ENCODE measurements at places on chromosomes 7 and 10.

GRCh38 chr10:132866601-132867381 is 75.6 kb downstream of the CFAP46 start:
- DNase-seq = no peak

DNA sequence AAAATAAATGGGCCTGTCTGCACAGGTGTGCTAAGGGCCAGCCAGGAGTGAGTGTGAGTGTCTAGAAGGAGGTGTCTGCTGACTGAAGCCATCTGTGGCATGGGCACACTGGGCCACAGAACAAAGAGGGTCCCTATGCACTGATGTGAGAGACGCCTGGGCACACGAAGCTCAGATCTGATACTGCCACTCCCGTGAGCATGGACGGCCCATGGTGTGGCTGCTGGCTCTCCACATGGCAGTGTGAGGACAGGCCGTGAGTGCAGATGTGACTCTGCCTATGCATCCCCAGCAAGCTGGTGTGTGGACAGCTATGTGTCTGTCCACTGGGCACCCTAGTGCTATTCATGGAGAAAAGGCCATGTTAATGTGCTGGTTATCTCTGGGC is 12.8 kb upstream of the MYL7 start:
- no peak for DNase-seq

GRCh38 chr7:30223896-30224295 is 60.5 kb upstream of the ZNRF2 start:
- no peak for DNase-seq

DNA sequence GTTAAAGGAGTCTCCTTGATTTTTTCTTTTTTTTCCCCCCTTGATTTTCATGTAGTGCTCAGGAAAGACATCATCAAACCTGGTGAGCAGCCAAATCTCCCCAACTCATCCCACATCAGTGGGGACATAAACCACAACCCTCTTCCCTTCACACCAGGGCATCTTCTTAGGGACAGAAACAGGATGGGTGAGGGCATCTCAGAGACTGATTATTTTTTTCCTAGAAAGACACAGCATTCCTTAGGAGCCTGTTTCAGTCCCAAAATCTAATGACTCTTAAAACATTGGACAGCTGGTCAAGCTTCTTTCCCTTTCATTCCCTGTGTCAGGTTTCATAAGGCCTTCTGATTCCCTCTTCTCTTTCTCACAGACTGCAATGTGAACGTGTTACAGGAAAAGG is 31.5 kb upstream of the GSAP start:
- no peak for DNase-seq

DNA sequence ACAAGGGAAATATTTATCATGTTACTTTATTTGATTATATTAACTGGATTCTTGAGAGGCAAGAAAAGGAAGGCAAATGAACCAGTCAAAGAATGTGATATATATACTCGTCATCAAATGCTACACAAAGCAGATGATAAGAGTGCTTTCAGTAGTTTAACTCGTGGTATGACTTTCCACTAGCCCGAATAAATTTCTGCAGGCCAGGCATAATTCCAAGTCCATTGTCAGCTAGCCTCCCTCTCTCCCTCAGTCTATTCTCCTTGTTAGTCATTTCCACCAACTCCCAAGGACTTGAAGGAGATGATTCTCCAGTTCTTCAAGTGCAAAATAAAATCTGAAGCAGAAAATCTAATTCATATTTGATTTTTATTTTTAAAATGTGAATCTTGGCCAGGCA is 190.5 kb downstream of the GLI3 start:
- no peak for DNase-seq

- DNase-seq = no peak
These were observed 39.4 kb downstream of the KCTD7 start for GRCh38 chr7:66668112-66668511.

- DNase-seq = no peak
These were observed 51.8 kb upstream of the TRIL start for GRCh38 chr7:29009947-29010346.

- no peak for DNase-seq
These were observed 54.3 kb upstream of the ITGB1 start for GRCh38 chr10:33012306-33012705.

DNA sequence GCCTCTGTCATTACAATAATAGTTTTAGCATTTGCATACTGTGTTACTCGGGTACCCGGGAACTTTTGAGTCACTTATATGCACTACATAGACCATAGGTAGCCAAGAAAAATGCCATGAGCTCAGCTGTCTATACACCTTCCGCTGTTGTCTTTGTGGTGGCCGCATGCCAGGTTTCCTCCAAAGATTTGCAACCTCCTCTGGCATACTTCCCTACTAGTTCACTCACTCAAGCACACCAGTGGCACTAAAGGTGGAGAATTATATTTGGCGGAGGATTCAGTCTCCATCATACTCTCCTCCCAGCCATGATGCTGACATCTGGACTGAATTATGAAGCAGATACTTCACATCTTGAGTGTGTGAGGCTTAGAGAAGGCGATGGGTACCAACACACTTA is 35.6 kb upstream of the GRB10 start:
- DNase-seq = no peak

- no peak for DNase-seq
These were observed 539 bp upstream of the MKLN1 start for GRCh38 chr7:131327049-131327625.

DNA sequence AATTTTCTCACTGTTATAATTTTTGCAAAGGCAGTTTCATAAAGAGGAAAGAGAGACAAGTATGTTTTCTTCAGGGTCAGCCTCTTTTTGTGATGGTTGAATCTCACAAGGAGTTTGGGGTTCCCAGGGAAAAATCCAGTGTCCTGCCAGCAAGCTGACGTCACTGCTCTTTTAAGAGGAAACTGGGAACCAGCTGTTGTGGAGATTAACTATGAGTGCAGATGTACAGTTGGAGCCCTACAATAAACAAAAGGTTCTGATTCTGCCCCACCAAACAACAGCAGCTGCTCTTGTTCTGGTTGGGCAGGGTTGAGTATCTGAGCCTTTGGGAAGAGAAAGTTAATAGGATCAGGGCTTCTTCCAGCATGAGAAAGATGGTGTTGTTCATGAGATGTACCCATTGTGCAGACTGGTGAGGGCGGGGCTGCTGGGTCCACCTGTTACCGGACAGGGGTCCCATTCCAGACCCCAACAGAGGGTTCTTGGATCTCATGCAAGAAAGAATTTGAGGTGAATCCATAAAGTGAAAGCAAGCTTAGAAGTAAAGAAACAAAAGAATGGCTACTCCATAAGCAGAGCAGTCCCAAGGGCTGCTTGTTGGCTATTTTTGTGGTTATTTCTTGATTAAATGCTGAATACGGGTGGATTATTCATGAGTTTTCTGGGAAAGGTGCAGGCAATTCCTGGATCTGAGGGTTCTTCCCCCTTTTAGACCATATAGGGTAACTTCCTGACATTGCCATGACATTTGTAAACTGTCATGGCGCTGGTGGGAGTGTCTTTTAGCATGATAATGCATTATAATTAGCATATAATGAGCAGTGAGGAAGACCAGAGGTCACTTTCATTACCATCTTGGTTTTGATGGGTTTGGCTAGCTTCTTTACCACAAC is 12.5 kb downstream of the PRF1 start:
- DNase-seq = no peak

- no peak for DNase-seq
These were observed 79.5 kb downstream of the ITIH5 start for GRCh38 chr10:7587168-7587864.

DNA sequence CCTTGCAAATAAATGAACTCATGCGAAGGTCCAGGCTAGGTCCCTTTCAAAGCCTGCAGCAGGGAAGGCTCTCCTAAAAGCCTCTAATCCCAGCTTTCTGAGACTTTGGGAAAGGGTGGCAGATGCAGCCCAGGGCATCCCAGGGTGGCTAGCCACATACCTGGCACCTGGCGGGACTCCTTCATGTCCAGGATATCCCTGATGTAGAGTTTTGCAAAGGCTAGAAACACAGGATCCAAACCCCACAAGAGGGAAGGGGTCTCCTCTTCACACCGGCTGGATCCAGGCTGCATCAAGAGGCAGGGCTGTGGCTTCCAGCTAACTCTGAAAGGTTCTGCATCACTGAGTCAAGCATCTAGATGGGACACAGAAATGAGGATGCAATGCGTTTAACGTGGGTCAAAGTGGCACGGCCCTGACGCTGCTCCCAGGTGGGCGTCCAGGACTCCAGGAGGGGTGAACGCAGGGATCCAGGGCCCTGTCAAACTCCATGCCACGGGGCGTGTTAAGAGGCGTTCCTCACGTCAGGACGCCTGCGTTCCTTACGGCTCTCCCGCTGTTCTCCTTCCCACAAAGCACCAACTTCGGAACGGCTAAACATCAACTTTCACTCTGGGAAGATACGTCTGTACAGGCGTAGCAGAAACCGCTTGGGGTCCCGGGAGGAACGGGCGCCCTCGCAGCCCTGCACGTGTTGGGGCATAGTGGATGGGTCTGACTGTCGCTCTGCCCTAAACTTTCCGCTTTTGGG is 507 bp downstream of the STN1 start:
- no peak for DNase-seq

DNA sequence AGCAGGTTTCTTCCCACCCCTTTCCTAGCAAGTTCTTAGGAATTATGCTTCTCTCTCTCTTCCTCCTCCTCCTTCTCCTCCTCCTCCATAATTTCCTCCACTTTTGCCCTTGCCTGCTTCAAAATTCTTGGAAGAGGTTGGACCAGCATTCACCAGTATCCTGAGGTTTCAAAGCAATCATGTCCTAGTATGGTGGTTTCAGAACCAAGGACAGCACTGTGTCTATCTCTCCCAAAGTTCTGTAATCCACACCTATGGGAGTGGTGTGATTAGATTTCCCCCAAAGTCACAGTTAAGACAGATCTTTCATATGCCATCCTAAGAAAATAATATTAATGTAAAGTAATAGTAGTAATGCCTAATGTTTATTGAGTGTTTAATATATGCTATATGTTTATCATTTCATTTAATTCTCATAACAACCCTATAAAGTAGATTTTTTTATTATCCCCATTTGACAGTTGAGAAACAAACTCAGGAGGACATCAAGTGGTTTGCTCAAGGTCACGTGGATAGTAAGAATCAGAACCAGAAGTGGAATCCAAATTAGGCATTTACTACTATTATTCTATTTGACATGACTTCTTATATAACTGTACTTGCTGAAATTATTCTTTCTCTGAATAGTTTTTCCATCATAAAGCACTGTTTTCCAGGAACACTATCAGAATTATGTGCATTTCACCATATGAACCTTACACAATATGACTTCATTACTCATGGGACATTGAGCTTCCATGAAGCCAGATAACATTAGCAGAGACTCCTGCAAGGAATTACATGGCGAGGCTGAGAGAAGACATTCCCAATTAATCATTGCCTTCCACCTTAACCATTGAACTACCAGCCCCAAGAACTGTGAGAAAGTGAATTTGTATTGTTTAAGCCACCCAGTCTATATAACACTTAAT is 91.4 kb downstream of the IPMK start:
- DNase-seq = no peak

- no peak for DNase-seq
These were observed 1.5 kb downstream of the GNB2 start for GRCh38 chr7:100675105-100675451.

- no peak for DNase-seq
These were observed 251.6 kb downstream of the DIP2C start for GRCh38 chr10:437698-438490.

- no peak for DNase-seq
These were observed 166.2 kb downstream of the PKD1L1 start for GRCh38 chr7:47782022-47782421.

GRCh38 chr10:15370212-15370855 is 755 bp downstream of the FAM171A1 start:
- peak; percentile 65 for DNase-seq

- no peak for DNase-seq
These were observed 72.1 kb downstream of the ARMC3 start for GRCh38 chr10:22999942-23000341.

- no peak for DNase-seq
These were observed 4.7 kb upstream of the MUC12 start for GRCh38 chr7:100964630-100965029.

DNA sequence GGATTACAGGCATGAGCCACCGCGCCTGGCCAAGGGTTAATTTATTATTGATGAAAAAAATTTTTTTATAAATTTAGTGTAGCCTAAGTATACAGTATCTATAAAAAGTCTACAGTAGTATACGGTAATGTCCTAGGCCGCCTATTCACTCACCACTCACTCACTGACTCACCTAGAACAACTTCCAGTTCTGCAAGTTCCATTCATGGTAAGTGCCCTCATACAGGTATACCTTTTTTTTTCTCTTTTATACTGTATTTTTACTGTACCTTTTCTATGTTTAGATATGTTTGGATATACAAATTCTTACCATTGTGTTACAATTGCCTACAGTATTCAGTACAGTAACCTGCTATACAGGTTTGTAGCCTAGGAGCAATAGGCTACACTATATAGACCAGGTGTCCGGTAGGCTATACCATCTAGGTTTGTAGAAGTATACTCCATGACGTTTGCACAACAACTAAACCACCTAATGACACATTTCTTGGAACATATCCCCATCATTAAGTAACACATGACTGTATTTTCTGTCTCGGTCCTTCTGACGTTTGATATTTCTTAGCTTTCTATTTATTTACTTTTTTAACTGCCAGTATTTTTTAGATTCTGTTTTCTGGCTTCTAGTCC is 23.4 kb downstream of the IRF5 start:
- DNase-seq = no peak

DNA sequence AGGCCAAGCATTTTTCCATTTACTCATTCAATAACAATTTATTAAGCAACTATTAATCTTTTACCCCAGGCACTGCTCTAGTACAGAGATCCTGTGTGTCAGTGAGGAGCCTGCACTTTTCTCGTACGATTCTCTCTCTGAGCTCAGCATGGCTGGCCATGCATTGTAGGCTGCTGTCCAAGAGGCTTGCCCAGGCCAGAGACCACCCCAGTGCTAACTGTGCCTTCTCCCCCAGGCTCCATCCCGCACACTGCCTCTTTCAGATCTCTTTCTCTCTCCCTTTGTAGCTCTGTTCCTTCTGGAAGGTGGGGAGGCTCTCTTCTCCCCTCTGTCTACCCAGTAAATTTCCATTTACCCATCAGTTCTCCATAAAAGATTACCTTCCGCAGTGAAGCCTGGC is 101.0 kb upstream of the IKZF1 start:
- no peak for DNase-seq

DNA sequence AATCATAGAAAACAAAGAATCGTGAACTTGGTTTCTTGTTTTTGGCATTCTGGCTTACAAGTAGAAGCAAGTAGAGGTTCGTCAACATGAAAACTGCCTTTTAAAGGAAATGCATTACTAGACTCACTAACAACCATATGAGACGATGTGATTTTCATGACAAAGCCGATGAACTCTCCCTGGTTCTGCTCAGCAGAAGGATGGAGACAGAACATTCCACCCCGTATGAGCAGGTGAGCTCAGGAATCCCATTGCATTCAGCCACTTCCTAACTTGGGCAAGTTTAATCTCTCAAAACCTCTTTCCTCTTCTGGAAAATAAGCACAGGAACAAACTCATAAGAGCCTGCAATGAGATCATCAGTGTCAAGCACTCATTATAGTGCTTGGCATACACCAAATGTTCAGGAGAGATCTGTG is 57.4 kb upstream of the SVIL start:
- no peak for DNase-seq

DNA sequence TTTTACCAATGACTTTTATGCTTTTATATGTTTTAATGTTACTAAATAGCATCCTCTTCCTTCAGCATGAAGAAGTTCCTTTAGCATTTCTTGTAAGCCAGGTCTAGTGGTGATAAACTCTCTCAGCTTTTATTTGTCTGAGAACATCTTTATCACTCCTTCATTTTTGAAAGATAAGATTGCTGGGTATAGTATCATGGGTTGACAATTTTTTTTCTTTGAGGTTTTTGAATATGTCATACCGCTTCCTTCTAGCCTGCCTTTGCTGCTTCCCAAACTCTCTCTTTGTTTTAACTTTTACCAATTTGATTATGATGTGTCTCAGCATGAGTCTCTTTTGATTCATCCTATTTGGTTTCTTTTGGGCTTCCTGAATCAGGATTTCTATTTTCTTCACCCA is 108.2 kb upstream of the KAT6B start:
- DNase-seq = no peak

Measured in 8988T (cell line).